ENCODE measurements at places on chromosomes 1 and 21.

- DNase-seq = peak; percentile 7
These were observed 56.2 kb upstream of the SMYD2 start for GRCh38 chr1:214224611-214225354.

GRCh38 chr1:247111259-247111699 lies 7.1 kb upstream of the ZNF669 start:
- DNase-seq = no peak

DNA sequence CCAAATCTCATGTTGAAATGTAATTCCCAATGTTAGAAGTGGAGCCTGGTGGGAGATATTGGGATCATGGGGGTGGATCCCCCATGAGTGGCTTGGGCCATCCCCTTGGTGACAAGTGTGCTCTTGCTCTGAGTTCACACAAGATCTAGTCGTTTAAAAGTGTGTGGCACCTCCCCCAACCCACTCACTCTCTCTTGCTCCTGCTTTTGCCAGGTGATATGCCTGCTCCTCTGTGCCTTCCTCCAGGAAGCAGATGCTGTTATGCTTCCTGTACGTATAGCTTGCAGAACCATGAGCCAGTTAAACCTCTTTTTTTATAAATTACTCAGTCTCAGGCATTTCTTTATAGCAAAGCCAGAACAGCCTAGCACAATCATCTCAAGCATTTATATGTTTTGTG lies 23.0 kb upstream of the HSPA13 start:
- DNase-seq = no peak

- no peak for DNase-seq
These were observed 32.6 kb upstream of the LAMC1 start for GRCh38 chr1:182990413-182991144.

GRCh38 chr1:89635825-89636815 lies 3.2 kb downstream of the LRRC8C start:
- no peak for DNase-seq

DNA sequence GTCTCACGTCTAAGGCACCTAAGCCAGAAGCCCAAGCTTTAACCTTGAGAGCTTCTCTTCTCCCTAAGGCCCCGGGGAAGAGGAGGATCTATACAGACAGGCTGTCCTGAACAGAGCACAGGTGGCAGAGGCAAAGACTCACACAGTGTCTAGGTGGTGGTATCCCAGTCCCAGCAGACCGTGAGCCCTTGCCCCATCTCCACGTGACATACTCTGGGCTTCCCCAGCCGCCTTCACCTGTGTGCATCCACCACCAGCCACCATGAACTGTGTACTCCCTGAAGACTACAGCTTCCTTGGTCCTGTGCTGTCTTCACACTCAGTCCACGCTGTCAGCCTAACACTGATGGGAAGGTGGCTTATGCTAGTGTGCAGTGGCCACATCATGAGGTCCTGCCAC lies 31.7 kb downstream of the SZT2 start:
- DNase-seq = no peak

DNA sequence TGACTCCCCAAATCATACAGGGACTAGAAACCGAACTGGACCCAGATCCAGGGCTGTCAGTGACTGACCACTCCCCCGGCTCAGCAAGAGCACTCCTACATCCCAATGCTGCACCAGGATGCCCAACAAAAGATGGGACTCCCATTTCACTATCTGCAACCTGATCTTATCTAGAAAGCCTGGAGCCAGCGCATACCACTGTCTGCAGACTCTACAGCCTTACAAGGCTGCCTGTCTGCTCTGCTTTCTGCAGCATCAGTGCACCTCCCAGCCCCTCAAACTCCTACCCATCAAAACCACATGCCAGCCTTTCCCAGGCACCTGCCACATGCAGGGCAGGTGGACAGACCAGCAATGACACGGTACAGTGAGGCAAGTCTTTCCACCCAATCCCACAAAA lies 52.2 kb downstream of the SSBP3 start:
- no peak for DNase-seq

- no peak for DNase-seq
These were observed 75.7 kb upstream of the PKN2 start for GRCh38 chr1:88608139-88608943.

- no peak for DNase-seq
These were observed 38.6 kb downstream of the KAZN start for GRCh38 chr1:14636897-14637632.

DNA sequence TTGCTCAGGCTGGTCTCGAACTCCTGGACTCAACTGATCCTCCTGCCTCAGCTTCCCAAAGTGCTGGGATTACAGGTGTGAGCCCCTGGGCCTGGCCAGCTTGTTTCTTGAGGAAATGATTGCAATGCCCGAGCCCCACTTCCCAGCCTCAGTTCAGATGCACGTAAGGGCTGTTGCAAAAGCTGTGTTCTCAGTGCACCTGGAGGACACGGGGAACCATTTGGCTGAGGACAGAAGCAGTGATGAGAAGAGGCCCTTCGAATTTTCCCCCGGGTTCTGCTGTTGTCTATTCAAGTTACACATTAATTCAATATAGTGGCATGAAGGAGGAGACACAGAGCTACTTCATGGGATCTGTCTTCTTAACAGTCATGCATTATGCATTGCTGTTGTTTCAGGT lies 78.8 kb upstream of the WDR26 start:
- DNase-seq = no peak

DNA sequence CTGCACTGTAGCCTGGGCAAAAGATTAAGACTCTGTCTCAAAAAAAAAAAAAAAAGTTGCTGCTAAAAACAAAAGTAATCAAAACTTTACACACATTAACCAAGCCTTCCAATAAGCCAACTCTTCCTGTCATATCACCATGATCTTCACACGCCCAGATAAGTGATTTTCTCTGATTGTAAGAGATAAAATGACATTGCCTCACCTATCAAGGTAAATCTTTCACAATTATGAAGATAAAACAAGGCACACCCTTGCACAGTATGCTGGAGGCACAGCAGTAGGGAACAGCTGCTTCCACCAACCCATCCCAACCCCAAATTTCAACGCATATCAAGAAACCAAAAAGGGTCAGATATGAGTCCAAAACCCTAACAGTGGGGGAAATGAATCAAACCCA lies 8.8 kb upstream of the TIAM1 start:
- no peak for DNase-seq

GRCh38 chr21:46096596-46097335 lies 1.1 kb upstream of the COL6A2 start:
- DNase-seq = no peak

DNA sequence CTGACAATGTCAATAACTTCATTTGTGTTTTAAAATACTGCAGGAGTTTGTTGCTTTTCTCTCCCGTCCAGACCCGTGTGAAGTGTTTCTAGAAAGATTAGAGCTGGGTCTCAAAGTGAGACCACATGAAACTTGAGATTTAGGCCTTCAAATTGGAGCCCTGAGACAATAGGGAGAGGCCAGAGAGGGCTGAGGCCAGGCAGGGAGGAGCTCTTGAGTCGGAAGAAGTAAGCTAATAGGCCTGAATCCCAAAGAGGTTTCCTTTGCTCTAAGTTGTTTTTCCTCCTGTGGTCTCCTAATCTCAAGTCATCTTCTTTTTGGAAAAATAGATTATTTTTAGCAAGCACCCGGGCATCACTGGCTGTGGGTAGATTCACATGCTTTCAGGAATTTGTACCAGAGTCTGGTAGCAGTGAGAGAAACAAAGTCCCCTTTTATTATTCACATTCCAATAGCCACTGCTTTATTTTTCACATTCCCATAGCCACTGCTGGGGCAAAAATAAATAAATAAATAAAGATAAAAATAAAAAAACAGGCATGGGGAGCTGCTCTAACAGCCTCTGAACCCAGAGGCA lies 25.6 kb downstream of the CD244 start:
- DNase-seq = no peak

GRCh38 chr1:247212627-247213617 lies 41.1 kb upstream of the ZNF124 start:
- DNase-seq = no peak

- DNase-seq = no peak
These were observed 529 bp upstream of the MARCKSL1 start for GRCh38 chr1:32336591-32336932.

- no peak for DNase-seq
These were observed 13.3 kb downstream of the CC2D1B start for GRCh38 chr1:52352690-52353089.

DNA sequence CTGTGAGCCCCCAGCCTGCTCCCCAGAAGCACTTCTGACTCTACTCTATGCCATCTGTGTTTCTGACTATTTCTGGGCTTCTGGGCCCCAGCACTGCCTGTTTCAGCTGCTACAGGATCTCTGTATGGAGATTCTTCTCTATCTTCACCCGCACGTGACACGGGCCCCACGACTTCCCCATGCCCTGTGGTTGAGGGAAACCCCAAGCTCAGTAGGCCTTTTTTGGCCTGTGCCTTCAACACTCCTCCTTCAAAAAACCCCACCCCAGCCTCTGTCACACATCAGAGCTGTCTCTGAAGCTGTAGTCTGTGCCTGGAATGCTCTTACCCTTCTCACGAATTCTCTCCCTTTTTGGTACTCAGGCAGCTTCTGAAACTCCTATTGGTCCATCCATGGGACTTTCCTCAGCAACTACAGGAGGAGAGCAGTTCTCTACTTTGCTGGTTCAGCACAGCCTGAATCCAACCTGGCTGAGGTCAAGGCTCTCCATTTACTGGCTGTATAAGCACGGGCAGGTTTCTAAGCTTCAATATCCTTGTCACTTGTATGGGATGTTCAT lies 2.0 kb upstream of the NID1 start:
- DNase-seq = no peak

All from GM04503 (cell line).